LNCaP clone FGC (cell line): ENCODE measurements at places on chromosomes 4 and X.

- DNase-seq: no peak
These were observed 425.1 kb downstream of the GPM6A start for GRCh38 chr4:175386776-175387507.

- DNase-seq: peak; percentile 23
These were observed 38.6 kb downstream of the COL4A6 start for GRCh38 chrX:108399418-108400165.

- DNase-seq: no peak
These were observed 44.9 kb downstream of the ZBTB49 start for GRCh38 chr4:4334798-4335520.

- no peak for DNase-seq
These were observed 9.7 kb downstream of the GIMD1 start for GRCh38 chr4:106358899-106359298.

GRCh38 chrX:806586-806985 is 176.0 kb downstream of the SHOX start:
- no peak for DNase-seq

DNA sequence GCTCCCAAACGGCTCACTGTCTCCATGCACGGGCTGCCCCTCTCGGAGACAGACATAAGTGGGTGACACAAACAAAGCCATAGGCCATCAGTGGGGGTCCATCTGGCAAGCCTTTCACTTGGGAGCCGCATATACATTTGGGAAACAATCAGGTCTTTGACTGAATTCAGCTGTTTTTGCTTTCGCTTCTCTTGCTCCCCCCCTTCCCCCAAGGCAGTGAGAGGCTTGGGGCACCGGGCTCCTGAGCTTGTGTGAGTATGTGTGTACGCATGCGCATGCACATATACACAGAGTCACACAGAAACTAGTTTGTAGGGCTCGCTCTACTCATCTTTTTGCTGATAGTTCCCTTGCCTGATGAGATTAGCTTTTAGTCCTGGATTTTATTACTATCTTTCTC is 284.4 kb downstream of the AFF2 start:
- DNase-seq: no peak

GRCh38 chrX:3346501-3347259 is at the start of gene MXRA5:
Gene MXRA5, minus strand, starts transcription at chrX:3346652. Its CDS starts 2,819 bp downstream, at chrX:3343833.
- no peak for DNase-seq

DNA sequence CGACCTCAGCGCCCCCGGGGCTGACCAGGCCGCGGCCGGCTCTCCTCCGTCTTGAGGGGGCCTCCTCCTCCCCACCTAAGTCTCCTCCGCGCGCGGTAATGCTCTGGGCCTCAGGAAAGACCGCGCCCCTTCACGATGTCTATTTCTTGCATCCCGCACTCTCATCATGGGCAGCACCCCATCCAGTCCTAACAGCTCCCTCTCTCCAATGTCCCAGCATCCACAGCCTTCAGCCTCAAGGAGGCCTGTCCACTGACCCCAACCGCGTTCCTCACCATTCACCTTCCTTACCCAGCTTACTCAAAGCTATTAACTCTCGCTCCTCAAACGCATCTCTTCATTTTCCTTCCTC is 77.5 kb downstream of the MAGED4 start:
- no peak for DNase-seq

- no peak for DNase-seq
These were observed 445.0 kb upstream of the BOD1L1 start for GRCh38 chr4:14072506-14072905.

DNA sequence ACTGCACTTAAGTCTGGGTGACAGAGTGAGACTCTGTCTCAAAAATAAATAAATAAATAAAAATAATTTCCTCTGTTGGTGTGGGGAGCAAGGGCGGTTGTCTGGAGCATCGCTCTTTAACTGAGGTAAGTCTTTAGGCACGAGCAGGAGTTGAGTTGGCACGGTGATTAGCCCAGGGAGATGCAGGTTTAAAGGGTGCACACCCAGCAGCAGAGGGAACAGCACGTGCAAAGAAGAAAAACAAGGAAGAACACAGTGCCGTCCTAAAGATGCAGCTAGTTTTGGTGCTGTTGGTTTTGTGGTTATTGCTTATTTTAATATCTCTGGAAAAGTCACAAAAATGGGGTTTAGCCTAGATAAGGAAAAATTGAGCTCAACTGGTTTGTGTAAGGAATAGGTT is 87.8 kb downstream of the DHX15 start:
- peak; percentile 34 for DNase-seq

- DNase-seq: no peak
These were observed 36.6 kb downstream of the GRSF1 start for GRCh38 chr4:70802928-70803580.

GRCh38 chrX:10828640-10829039 is 208.3 kb upstream of the MID1 start:
- DNase-seq: peak; percentile 66

- DNase-seq: no peak
These were observed 7.9 kb upstream of the CTSO start for GRCh38 chr4:155961575-155961974.

DNA sequence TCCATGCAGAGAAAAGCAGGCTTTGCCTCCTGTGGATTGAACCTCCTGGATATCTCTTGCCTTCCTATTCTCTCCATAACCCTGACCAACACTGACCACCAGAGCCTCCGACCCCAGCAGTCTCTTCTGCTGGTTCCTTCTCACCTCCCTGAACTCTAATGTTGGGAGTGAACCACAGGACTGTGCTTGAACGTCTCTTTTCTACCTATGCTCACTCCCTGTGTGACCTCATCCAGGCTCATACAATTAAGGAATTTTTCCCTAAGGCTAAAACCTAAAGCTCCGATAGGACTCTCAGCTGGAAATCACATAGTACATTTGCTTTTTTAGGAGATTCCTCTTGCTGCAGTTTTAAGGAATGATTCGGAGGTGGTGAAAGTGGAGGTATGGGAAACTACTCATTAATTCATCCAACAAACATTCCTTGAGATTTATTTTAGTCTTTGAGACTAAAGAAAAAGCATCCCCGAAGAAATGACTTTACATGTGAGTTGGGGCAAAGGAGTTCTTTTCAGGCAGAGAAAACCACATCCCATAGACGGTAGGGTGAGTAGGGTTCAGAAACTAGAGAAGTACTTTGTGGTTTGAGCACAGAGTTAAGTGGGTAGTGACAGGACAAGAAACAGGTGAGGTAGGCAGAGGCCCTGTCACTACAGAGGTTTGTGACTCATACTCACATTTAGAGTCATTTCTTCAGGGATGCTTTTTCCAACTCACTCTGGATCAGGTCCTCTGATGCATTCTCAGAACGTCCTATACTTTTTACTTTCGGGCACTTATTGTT is 30.8 kb downstream of the NDNF start:
- no peak for DNase-seq

GRCh38 chrX:96540111-96540631 is 144.5 kb upstream of the DIAPH2 start:
- DNase-seq: no peak
